ENCODE measurements at places on chromosomes 6 and 20. TPM values are rescaled to one million over a fixed set of nuclear protein-coding genes. Genes with fewer than 3 reads are reported as not detected.

FOXO3 gene
- total RNA-seq: 11.6 TPM

PHF10 gene
- 93.4 TPM for total RNA-seq

CYP39A1 gene
- total RNA-seq: not detected

C6orf163 gene
- 1.9 TPM for total RNA-seq

STMND1 gene
- total RNA-seq: not detected

HCRTR2 gene
- not detected for total RNA-seq

RPS6KA2 gene
- 5.4 TPM for total RNA-seq

FOXQ1 gene
- total RNA-seq: not detected
